ENCODE measurements at places on chromosomes 4 and X.

GRCh38 chr4:16544251-16544721, 318.0 kb upstream of the TAPT1 start:
- DNase-seq, result peak; percentile 4

DNA sequence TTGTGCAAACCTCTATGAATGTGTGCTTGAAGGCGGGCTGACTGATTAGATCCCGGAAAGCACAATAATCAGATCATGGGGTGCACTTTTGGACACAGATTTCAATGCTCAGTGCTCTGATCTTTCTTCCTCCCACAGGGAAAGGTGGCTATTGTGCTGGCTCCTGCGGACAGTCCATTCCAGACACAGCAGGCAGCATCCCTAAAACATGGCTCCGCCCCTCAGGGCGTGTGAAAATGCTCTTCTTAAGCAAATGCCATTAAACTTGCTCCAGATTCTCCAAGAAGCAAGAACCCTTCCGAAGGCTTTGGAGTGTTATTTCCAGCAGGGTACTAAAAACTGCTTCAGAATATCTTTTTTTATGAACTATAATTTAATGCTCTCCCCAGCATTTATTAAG, 100.0 kb downstream of the SLC2A9 start:
- DNase-seq, result no peak

GRCh38 chrX:47572773-47573340, 9.4 kb upstream of the TIMP1 start:
- DNase-seq, result no peak

DNA sequence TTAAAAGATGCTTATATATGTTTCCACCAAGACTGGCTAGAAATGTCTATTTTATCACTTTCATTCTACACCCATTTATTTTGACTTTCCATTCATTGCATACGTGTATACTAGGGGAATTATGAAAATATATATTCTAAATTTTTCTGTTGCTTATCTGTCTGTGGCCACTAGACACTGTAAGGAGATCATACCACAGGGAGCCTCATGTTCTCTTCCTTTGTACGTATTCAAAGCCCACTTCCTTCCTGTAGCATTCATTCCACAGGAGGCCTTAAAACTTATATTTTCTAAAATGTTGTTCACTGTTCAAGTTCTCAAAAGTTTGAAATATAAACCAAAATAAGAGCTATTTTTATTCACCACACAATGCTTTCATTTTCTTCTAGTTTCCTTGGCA, 1848.9 kb upstream of the TENM3 start:
- no peak for DNase-seq

GRCh38 chr4:98771959-98772632, 113.7 kb upstream of the TSPAN5 start:
- no peak for DNase-seq

GRCh38 chrX:11188664-11189063, 77.5 kb downstream of the HCCS start:
- no peak for DNase-seq

- no peak for DNase-seq
Observed at GRCh38 chr4:10535912-10536311, 78.7 kb upstream of the ZNF518B start.

- DNase-seq, result no peak
Observed at GRCh38 chr4:87088186-87088585, 132.2 kb downstream of the KLHL8 start.

GRCh38 chr4:73707269-73707875, 33.0 kb upstream of the CXCL8 start:
- no peak for DNase-seq

DNA sequence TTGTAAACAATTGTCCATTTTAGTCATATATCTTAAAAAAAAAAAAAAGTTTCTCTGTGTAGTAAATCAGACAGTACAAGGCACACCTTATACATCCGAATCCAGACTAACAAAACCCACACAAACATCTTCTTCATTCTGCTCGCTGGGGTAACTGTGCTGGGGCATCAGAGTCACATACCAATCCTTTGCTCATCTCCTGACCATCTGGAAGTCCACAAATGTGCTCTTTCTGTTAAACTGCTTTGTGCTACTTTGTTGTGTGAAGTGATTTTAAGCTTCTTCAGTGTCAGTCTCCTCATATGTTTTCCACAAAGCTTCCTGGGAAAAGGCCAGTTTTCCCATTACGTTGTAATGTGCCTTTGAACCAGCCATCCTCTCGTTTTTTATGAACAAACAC, 86.2 kb upstream of the CBR4 start:
- no peak for DNase-seq

DNA sequence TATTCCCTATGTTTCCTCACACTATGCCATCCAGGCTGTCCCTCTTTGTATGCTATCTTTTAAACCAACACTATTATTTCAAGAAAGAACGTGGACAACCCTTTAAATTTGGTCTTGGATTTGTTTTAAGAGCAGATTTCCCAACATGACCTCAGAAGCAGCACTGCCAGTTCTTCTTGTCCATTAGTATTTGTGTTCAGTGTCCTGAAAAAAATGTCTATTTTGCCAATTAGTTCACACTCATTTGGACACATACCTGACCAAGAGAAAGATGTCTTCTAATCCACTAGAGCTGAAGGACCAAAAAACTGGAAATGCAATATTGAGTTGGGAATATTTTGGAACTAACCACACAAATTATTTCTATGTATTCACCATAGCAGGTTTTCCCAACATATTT, 223.2 kb upstream of the CNKSR2 start:
- DNase-seq, result no peak

DNA sequence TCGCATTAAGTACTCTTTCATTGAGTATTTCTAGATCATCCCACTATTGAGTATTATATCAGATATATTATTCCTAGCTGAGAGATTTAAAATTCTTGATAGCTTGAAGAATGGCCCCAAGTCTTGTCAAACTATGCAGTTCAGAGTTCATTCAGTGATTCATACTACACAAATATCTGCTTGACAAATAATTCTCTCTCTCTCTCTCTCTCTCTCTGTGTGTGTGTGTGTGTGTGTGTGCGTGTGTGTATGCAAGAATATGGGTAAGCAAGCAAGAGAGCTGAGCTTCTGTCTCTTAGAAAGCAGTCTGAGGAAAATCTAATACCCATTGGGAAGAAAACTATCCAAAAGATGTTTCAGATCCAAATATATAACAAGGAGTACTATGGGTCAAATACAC, 142.0 kb downstream of the SLC10A7 start:
- DNase-seq, result no peak

DNA sequence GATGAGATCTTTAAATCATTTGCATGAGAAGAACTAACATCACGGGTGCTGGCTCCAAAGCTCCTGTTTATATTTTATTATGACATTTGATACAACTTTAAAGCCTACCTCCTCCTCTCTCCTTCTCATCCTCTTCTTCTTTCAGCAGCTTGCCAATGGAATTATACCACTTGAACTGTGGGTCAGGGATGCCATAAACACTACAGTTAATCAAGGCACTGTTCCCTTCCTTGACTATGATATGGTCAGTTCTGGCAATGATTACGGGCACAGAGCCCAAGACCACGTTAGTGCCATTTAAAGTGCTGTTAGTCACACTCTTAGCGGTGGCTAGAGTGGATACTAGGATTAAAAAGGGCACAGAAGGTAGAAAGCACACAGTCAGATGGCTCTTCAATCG, 20.7 kb downstream of the MFAP3L start:
- DNase-seq, result no peak

DNA sequence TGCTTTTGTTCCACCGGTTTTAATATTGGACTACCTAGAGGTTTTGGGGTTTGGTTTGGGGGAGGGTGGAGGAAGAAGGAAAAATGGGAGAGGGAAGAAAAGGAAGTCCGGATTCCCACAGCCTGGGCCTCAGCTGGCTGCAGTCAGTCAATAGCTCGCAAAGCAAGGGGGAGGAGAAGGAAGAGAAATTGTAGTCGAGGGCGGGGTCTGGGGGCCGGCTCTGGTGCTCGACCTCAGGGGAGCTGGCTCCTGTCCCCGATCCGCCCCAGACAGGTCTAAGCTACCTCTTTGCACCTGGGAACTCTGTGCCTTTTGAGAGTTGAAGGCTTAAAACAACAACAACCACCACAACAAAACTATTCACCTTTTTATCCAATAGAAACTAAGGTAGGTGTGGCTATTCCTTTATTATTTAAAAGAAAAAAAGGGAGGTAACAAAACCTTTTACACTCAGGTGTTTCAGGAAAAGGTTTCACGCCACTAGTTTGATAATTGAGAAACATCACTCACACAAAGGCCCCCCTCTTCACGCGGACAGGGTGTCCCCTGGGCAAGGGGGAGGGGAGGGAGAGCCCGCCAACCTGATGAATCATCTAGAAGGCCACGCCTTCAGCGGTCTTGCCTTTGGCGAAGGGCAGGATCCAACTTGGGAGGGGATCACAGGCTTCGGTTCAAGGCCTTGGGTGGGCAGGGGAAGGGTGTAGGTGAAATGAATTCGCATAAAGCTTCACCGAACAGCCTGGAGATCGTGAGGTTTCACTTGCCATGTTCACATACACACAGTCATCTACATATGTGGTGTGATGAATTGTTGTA, 1.6 kb upstream of the LNX1 start:
- no peak for DNase-seq

- no peak for DNase-seq
Observed at GRCh38 chrX:68708503-68709290, 61.2 kb downstream of the STARD8 start.

DNA sequence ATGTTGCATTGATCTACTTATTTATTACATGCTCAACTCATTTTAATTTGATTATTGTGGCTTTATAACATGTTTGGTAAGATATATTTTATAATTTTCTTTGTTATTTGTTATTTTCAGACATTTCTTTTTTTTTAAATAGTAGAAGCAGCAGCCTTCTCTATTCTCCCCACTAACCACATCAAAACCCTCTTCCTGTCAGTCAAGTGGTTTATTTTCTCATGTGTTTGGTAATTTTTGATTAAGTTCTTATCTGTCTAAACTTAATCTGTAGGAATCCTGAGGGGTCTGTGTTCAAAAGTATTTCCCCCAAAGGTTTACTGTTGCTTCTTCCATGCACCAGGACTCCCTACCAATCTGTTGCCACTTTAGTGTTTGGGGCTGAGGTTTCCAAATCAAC, 131.9 kb downstream of the SCLT1 start:
- DNase-seq, result no peak

DNA sequence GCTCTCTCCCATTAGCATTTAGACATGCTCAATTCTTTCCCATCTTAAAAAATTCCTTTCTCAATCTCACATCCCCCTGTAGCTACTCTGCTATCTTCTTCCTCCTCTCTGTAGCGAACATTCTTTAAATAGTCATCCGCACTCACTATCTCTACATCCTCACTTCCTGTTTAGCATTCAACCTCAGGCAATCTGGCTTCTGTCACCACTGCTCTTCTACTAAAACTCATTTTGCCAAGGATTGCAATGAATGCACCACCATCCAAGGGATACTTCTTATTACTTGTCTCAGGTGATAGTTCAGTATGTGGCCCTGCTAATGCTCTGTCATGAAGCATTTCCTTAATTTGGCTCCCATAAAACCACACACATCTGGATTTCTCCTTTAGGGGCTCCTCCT, 10.9 kb upstream of the TET2 start:
- no peak for DNase-seq

DNA sequence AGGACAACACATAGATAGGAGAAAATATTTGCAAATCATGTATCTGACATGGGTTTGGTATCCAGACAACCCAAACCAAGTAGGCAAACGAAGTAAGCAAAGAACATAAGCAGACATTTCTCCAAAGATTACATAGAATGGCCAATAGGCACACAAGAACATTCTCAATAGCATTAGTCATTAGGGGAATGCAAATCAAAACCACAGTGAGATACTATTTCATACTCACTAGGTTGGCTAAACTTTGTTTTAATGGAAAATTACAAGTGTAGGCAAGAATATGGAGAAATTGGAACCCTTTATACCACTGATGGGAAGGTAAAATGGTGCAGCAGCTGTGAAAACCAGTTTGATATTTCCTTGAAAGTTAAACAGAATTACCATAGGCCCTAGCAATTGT, 74.7 kb downstream of the CHRNA9 start:
- no peak for DNase-seq

- DNase-seq, result no peak
Observed at GRCh38 chr4:170497112-170497511, 407.4 kb upstream of the AADAT start.

DNA sequence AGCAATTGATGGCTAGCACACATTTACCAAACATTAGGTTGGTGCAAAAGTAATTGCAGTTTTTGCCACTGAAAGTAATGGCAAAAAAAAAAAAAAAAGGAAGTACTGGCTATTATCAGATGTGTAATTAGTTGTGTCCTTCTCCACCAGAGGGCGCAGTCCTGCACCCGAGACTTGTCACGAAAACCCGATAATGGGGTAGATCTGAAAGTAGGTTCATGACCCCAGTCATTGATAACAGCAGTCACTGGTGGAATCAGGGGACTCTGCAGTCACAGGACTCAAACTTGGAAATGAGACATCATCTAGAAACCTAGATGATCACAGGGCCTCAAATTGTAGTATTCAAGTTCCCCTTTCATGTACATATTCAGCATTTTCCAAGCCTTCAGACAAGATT, 13.1 kb upstream of the ACOT9 start:
- DNase-seq, result no peak

- no peak for DNase-seq
Observed at GRCh38 chr4:179398414-179398813, 1956.2 kb upstream of the AGA start.

- DNase-seq, result no peak
Observed at GRCh38 chrX:132712350-132712749, 223.5 kb upstream of the MBNL3 start.

DNA sequence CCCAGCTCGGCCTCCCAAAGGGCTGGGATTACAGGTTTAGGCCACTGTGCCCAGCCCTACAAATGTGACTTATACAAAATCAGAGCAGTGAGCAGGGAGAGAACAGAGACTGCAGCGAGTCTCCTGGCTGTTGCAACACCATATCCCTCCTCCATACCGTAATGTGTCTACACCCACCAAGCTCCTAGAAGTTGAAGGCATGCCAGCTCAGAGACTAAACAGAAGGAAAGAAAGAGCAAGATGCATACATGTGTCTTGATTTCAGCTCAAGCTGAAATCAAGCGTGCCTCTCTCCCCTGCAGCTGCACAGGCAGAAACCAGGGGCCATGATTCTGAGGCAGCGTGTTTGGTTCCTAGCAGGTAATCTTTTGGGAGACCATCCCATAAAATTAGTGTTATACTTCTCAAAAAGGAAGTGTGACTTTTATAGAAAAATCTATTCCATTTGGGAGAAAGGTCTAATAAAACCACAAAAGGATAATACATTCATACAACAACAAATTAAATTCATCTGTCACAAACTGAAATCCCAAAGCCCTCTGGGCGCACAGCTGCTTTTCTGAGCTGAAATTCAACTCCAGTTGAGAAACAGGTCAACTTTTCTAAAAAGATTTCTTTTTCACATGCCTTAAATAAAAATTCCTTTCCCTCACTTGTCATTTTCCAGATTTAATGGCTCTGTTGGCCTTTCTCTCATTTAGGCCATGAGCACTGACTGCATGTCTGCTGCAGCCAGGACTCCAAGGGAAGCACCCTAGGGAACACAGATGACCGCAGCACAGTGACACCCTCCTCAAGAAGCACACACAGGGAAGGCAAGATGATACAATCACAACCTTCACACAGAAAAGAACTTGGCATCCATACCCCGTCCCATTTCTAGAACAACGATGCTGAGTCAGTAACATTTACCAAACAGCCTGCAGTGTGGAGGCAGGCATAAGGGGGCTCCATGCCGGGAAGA, 34.4 kb downstream of the AFAP1 start:
- DNase-seq, result peak; percentile 83

Data from AG04450 (cell line).